ENCODE measurements at places on chromosomes 4 and X.

- no peak for DNase-seq
Observed at GRCh38 chrX:80423744-80424143, 3.5 kb downstream of the TENT5D start.

GRCh38 chr4:65669111-65670019 is 924 bp downstream of the EPHA5 start:
- no peak for DNase-seq

GRCh38 chr4:166087569-166087968 is 214.5 kb downstream of the TLL1 start:
- no peak for DNase-seq

- DNase-seq: no peak
Observed at GRCh38 chr4:110998320-110998719, 375.4 kb upstream of the PITX2 start.

- DNase-seq: no peak
Observed at GRCh38 chr4:48791313-48791712, 11.2 kb upstream of the FRYL start.

DNA sequence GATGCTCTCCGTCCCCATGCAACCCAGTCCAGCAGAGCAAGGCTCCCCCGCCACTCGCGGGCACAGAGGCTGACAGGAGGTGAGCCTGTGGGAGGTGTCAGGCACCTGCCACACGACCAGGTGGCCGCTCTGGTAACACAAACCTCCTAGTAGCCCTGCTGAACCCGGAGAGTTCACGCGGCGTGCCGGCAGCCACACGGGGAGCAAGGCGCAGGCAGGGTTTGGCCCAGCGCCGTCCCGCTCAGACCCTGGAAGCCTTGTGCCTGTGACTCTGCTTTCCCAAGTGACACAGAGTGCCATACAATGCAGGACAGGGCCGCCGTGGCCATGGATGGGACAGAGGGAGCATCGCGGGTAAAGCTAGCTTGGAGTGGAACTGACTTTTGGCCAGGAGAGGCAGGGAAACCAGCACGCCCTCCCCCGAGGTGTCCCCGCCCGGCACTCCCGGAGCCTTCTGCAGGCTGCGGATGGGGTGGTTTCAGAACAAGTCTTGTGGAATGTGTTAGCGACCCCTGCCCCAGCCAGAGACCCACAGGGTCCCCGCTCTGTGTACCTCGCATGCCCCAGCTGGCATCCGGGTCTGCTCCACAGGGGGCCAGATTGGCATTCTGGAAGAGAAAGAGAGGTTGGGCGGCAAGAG is 44.7 kb upstream of the AFAP1 start:
- no peak for DNase-seq

DNA sequence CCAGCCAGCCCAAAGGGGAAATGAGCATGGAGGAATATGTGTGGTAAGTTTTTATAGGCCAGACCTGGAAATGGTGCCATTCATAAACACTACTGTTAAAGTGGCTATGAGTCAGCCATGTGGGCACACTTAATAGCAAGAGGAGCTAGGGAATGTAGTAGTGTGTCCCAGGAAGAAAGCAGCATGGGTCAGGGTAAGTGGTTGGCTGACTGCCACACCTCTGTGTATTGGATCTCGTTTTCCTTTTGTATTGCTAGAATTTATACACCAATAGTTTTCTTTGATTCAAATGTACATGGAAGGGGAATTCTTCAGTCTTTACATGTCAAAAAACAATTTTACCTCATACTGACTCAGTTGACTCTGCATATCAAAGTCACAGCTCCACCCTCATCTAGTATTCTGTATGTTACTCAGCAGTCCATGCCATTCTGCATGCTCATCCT is 22.9 kb upstream of the SGMS2 start:
- no peak for DNase-seq

GRCh38 chrX:24113181-24113580 is 36.3 kb upstream of the ZFX start:
- DNase-seq: no peak

- no peak for DNase-seq
Observed at GRCh38 chr4:176921256-176921655, 128.5 kb upstream of the VEGFC start.

GRCh38 chr4:3706565-3707422 is 59.4 kb upstream of the ADRA2C start:
- DNase-seq: no peak

DNA sequence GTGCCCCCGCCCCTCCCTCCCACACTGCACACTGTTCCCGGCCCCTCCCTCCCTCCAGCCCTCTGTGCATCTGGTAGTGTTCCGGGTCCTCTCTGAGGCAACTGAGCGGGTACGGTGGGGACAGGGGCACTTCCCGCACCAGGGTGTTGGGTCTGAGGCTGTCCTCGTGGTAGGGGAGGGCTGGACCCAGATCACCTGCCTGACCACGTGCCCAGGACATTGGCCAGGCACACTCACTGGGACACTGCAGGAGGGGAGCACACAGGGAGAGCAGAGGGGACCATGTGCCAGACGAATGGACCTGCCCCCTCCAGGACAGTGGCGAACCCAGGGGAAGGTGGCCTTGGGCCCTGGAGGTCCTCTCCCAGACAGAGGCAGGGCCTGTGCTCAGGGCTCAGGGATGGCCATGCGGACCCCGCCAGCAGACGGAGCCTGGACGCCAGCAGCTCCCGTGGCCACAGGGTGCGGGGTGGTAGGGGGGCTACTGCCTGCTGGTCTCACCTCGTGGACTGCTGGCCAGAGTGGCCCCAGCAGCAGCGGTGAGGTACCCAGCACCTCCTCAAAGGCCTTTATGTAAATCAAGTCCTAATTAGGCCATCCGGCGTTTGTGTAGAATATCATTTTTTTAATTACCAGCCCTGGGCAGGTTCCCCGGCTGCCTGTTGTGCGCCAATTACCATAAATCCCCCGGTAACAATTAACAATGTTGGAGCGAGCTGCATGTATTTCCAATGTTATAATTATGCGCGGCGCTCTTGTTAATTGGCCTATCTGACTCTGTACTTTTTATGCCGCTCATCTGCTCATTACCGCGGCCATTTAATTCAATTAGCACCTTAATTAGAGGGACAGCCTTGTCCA is 106.9 kb downstream of the FAM53A start:
- DNase-seq: no peak

DNA sequence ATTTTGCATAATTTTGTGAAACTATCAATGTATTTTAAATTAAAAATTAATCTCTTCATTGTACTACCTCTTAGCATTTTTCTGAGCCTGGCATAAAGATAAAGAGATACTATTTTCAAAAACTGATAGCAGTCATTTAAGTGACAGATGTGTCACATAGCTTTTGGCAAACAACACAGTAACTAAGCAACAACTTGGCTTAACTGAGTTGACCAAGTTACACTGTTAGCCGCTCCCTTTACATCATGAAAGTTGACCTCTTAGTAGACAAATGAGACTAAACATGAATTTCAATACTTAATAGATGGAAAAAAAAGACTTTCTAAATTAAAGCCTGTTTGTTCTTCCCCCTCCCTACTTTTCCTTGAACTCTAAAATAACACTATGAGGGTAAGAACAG is 62.0 kb downstream of the ATP8A1 start:
- DNase-seq: no peak

GRCh38 chr4:133390198-133390855 is 241.2 kb downstream of the PCDH10 start:
- DNase-seq: no peak

DNA sequence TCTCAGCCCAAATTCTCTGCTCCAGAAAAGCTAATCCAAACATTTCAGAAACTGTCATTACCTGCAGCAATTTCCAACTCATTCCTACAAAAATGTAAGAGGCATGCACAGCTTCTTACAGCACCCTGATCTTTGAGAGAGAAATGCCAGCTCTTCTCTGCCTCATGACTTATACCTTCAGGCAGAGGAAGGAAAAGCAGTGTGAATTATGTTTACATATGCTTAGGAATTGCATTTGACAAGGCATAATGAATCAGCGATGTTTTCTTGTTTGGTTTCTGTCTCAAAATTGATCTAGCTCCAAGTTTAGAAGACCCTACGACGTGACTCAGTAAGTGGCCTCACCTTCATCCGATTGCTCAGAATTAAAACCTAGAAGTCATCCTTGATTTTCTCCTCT is 21.8 kb upstream of the AGA start:
- no peak for DNase-seq
